Peyer's patch (tissue), 4 donors: ENCODE measurements at places on chromosomes 5 and 9.

GRCh38 chr9:86488794-86489193 is 134.6 kb upstream of the TUT7 start:
- DNase-seq, result no peak

DNA sequence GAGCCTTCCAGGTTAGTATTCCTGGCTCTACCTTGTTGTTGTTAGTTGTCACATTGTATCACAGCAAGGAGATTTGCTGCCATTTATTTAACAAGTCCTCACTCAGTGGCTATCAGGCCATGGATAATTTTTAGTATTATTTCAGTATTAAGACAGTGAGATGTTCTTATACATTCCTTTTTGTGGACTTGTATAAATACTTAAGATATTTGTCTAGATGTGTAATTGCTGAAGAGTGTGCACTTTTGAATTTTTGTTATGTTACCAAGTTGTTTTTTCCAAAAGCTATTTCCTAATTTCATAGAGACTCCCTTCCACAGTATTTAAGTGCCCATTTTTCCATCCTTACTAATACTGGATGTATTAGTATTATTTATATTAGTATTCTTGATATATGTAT is 22.0 kb downstream of the SLC36A1 start:
- DNase-seq, result no peak

DNA sequence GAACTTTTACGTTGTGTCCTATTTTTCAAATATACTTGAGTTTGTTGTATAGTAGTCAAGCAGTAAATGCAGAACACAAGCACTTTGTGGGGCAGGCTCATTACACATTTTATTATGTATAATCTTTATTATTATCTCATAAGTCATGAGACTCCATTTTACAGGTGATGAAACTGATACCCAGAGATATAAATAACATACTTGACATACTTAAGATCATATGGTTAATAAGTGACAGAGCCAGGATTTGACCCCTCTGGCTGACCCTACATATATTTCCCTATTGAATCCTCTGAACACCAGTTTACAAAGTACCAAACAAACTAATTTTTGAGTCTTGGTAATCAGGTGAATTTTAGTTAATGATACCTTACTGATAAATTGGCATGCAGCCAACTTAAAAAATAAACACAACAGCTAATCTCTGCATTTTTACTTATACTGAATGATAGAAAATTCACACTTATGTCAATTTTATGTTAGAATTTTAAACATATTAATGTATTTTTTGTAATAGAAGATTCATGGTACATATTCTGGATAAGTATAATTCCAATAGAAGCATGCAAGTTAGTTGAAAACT is 305.0 kb upstream of the MEF2C start:
- DNase-seq, result no peak

GRCh38 chr5:86865256-86865785 is 247.6 kb downstream of the COX7C start:
- no peak for DNase-seq

- no peak for DNase-seq
Observed at GRCh38 chr9:108552459-108553040, 303.2 kb downstream of the ACTL7B start.

- DNase-seq, result no peak
Observed at GRCh38 chr9:21810388-21810787, 8.0 kb downstream of the MTAP start.
